ENCODE measurements at places on chromosomes 7 and 10.

GRCh38 chr10:127283576-127283975 is 87.2 kb upstream of the INSYN2A start:
- ATAC-seq: no peak

GRCh38 chr7:820341-820740 is 11.9 kb upstream of the SUN1 start:
- no peak for ATAC-seq

DNA sequence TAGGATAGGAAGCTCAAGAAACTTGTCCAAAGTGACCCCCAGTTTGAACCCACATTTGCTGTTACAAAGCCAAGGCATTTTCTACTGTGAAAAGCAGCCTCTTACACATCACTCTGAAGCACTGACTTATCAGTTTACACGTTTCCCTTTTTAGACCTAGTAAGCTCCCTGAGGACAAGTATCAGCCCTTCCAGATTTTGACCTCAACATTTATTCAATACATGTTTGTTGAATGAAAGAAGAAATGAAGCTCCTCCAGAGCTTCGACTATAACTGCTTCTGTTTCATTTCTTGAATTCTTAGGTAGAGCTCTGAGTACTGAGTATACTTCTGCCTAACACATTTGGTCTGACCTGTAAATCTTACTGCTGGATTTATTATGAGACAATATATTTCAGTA is 2.7 kb downstream of the WASL start:
- no peak for ATAC-seq

GRCh38 chr10:99551158-99551557 is 18.4 kb downstream of the NKX2-3 start:
- no peak for ATAC-seq

DNA sequence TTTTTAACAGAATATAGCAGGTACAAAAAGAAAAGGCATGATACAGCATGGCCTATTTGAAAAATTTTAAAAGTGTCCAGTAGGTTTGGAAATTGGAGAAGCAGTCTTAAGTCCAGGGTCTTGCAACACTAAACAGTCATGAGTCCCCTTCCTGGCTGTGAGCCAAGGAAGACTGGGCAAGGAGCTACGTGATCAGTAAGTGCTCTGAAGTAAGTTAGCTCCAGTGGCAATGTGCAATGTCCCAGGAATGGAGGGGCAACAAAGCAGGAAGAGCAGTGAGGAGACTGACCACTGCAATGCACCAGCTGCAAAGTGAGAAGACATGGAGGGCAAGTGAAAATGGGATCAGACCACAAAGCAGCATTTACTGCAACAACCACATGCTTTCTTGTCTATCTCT is 72.9 kb upstream of the GRID1 start:
- ATAC-seq: peak; percentile 11

- ATAC-seq: peak; percentile 47
Observed at GRCh38 chr10:79400146-79401004, 45.0 kb downstream of the ZCCHC24 start.

- ATAC-seq: no peak
Observed at GRCh38 chr10:11169976-11170375, 152.3 kb downstream of the CELF2 start.

DNA sequence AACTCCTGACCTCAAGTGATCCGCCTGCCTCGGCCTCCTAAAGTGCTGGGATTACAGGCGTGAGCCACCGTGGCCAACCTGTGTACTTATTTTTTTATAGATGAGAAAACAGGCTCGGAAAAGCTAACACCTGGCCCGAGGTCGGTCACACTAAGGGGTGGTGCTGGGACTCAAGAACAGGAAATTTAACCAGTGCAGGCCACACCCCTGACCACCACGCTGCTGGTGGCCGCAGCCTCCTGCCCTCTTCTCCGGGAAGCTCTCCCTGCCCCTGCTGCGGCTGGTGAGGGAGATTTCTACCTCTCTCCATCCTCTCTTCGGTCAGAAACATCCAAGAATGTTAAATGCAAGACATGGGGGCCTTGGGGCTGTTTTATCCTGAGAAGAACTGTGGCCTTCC is 63.2 kb downstream of the TNRC18 start:
- ATAC-seq: no peak

- no peak for ATAC-seq
Observed at GRCh38 chr10:28125701-28126100, 126.8 kb upstream of the ODAD2 start.

- ATAC-seq: no peak
Observed at GRCh38 chr7:85480666-85481065, 293.8 kb upstream of the SEMA3D start.

DNA sequence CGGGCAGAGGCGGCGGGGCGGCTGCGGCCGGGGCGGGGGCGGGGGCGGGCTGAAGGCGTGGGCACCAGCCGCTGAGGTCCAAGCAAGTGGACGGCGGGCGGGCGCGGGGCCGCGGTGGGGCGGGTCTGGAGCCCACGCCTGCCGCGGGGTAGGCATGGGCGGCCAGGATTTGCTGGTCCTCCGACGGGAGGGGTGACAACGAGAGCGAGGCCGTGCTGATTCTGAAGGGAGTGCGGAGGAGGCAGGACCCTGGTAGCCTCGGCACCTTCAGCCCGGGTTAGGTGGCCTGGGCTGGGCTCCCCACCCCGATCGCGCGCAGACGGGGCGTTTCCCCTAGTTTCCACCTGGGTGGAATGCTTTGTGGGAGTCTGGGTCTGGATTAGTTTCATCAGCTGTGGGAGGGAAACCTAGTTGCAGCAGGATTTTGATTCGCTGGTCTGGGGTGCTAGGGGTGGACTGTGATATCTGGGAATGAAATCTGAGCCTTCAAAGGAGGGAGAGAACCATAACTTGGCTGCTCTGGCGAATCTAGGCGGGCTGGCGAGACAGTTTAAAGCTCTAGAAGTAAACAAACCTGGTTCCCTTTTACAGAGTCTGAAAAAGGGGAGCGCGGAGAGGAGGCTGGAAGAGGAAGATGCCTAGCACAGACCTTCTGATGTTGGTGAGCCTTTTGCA is 609 bp downstream of the SGPL1 start:
- ATAC-seq: peak; percentile 85

DNA sequence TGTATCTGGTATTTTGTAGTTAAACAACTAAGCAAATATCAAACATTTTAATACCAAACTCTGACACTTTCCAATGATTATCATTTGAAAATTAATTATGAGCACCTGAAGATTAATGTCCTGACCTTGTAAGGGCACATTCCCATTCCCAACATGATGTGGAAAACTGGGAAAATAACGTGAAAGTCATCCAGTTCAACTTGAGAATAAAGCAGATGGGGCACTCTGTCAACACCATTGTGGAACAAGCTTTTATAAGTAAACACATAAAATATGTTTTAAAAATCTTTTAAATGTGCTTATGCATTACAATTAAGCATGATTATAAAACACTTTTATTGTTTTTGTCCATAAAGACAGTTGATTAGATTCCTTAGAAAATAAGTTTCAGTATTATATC is 14.1 kb downstream of the STEAP2 start:
- ATAC-seq: no peak

GRCh38 chr7:16989811-16990413 is 108.1 kb upstream of the AGR3 start:
- ATAC-seq: peak; percentile 77

GRCh38 chr10:97101166-97101940 is 84.4 kb downstream of the SLIT1 start:
- ATAC-seq: no peak

- ATAC-seq: no peak
Observed at GRCh38 chr10:58932577-58933314, 243.7 kb upstream of the PHYHIPL start.

DNA sequence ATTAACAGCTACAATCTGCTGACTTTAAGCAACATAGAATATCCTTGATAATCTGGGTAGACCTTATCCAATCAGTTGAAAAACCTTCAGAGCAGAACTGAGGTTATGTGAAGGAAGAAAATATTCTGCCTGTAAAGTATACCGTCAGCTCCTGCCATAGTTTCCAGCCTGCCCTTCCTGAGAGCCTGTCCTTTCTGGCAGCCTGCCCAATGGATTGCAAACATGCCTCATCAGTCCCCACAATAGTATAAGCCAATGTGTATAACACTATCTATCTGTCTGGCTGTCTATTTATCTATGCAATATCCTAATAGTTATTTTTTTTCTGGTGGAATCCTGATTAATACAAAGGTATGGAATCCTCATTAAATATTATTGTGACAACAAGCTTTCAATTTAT is 489.2 kb upstream of the KCND2 start:
- no peak for ATAC-seq

DNA sequence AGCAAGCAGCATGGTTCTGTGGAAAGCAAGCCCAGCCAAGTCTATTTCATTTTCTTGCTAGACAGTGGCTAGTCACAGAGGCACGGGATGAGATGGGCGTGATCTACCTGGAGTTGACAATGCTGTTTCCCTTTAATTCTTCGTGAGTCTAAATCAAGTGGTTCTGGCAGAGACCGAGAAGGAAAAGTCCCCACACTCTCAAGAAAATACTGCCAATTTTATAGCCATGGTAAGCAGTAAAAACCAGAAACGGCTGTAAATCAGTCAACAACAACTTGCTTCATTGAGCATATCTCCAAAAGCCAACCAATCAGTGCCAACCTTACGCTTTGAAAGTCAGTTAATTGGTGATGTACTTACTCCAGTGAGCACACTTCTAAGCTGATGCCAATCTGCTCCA is 223.4 kb downstream of the SEC23IP start:
- peak; percentile 70 for ATAC-seq

DNA sequence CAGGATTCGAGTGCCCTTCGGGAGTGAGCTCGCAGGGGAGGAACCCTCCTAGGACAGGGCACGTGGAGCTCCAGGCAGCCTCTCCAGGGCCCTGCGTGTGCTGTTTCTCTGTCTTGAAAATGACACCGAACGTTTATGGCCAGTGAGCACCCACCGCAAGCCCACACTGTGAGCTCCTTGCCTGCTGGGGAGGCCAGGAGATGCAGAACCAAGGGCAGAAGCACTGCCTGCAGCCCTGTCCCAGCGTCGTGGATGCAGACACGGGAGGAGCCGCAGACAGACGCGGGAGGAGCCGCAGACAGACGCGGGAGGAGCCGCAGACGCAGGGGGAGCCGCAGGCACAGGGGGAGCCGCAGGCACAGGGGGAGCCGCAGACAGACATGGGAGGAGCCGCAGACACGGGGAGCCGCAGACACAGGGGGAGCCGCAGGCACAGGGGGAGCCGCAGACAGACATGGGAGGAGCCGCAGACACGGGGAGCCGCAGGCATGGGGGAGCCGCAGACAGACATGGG is 314.4 kb downstream of the PTPRN2 start:
- no peak for ATAC-seq

- ATAC-seq: no peak
Observed at GRCh38 chr10:122341141-122341810, 33.2 kb upstream of the PLEKHA1 start.

- no peak for ATAC-seq
Observed at GRCh38 chr7:155987681-155988235, 175.5 kb upstream of the SHH start.

- no peak for ATAC-seq
Observed at GRCh38 chr7:137488038-137488437, 144.5 kb upstream of the PTN start.

DNA sequence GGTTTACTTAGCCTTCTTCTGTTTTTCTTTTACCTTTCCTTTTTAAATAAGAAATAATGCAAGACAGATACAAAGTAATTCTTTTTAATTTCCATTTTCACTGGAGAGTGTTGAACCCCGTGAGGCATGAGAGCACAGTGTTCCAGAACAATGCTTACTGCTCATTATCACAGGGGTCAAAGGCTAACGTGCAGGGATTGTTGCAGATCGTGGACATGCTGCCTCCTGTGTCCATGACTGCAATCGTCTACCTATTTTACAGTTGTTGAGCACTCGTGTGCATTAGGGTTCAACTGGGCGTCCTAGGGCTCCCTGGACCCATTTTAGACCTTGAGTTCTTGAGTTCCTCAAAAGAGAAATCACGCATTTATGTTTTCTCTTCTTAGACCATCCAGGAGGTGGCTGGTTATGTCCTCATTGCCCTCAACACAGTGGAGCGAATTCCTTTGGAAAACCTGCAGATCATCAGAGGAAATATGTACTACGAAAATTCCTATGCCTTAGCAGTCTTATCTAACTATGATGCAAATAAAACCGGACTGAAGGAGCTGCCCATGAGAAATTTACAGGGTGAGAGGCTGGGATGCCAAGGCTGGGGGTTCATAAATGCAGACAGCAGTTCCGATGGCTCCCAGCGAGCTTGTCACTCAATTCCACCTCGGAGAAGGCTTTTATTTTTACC is 124.2 kb downstream of the EGFR start:
- ATAC-seq: no peak

DNA sequence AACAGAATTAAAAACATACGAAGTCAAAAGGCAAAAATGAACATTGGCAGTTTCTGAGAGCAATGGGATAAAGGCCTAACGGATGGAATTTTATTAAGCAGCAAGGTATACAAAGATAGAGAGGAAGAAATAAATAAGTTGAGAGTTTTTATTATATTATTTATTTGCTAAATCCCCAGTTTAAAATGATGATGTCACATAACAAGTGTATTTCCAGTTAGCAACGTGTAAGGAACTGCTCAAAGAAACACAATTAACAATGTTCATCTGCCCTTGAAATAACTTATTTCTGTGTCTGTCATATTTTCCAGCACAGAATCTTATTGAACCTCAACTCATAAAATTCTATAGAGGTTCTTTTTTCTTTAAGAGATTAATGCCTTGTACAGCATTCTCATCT is 108.6 kb upstream of the TMEM106B start:
- no peak for ATAC-seq

DNA sequence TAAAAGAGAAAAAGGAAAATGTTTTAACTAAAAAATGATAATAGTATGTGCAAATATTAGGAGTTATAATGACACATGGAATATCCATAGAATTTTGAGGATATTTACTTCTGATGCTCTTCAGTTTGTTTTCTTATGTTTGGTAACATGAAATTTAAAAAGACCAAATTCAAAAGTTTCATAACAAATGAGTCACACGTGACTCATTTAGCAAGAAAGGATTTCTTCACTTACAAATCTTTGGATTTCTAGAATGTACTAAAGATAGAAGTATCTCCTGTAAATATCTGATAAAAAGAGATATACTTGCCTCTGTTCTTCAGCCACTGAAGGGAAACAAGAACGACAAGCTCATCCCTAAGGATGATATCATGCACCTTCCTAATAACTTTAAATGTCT is 774.5 kb upstream of the LRRTM3 start:
- no peak for ATAC-seq

DNA sequence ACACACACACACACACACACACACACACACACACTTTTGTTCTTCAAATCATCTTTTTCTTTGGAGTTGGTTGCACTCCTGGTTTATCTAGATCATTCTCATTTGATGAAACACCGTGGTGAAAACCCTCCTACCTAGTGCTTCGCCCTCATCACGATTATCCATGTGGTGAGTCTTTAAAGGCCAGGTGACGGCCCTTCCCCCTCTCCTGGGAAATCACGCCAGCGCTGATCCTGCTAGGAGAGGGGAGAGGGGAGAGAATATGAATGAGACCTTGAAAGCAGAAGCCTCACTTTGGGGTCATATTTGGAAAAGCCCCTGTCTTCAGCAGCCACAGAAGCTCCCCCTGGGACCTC is 103.9 kb upstream of the LRRC4 start:
- ATAC-seq: no peak

- no peak for ATAC-seq
Observed at GRCh38 chr10:29435809-29436501, 147.1 kb downstream of the LYZL1 start.
